ENCODE measurements at places on chromosomes 1 and 21. TPM values are rescaled to one million over a fixed set of nuclear protein-coding genes. Genes with fewer than 3 reads are reported as not detected.

- DNase-seq: no peak
Observed at GRCh38 chr21:34131586-34131985, 58.2 kb downstream of the MRPS6 start.

- no peak for DNase-seq
Observed at GRCh38 chr21:37561941-37562919, 195.7 kb downstream of the DYRK1A start.

DNA sequence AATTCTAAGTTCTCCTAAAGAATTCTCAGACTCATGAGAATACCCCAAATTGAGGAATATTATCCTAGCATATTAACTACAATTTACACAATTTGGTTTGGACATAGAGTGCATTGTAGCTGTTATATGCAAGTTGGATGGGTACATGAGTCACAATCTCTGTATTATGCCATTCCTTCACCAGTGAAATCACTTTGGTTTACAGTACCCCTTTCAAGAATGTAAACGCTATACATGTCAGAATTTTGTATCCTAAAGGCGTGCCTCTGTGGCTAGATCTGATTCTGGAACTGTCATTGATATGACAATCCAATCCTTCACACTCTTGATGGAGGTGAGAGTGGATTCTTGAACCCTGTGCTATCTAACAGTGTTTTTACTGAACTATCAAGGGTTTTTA lies 6.7 kb upstream of the IL10RB start:
- no peak for DNase-seq

GRCh38 chr1:65840683-65841082 lies 48.0 kb downstream of the PDE4B start:
- DNase-seq: no peak

- no peak for DNase-seq
Observed at GRCh38 chr1:244157731-244158438, 106.8 kb downstream of the ZBTB18 start.

- DNase-seq: no peak
Observed at GRCh38 chr1:115647047-115647446, 5.3 kb downstream of the VANGL1 start.

DNA sequence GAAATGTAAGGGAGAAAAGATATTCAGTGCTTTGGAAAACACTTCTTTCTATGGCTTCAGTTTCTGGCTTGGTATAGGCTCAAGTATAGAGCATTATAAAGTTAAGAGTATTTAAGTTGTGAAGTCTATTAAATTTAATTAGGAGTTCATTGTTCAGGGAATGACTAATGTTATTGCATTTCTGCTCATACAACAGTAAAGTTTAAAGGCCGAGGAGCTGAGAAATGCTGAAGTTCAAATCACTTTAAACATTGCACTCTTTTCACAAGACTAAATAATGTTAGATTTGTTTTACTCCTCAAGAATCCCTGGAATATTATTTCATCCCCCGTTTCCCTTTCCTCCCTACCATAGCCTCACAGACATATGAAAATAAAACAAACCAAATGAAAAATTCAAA lies 30.1 kb downstream of the RGS5 start:
- no peak for DNase-seq

Gene TNFRSF9
- total RNA-seq: not detected

Gene HSF2BP
- 3.9 TPM for total RNA-seq

GRCh38 chr1:56045477-56045876 lies 533.9 kb downstream of the PLPP3 start:
- DNase-seq: no peak

- no peak for DNase-seq
Observed at GRCh38 chr1:117060441-117061317, 553 bp downstream of the TTF2 start.
